Stimulated activated CD4-positive, alpha-beta T cell treated with anti-CD3 and anti-CD28 coated beads, Interleukin-4, amount 100 ng/mL, for 1 hour (primary cell): ENCODE measurements at places on chromosomes 3 and 15.

DNA sequence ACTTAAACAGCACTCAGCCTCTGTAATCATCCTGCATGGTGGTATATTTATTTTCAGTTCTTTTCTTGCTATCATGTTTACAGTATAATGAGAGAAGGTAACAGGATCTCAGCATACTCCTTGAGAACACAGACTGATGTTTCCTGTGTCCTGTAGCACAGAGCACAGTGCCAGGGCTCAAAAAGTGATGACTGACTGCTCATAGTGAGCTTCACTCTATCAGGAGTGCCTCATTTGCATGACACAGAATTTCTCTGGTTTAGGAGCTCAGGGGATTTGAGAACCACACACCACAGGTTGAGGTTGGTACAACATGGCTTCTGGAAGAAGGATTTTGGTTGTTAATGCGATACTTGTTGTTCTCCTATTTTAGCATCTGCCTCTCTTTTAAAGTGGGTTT lies 68.5 kb upstream of the SLC2A2 start:
- no peak for DNase-seq

GRCh38 chr3:143090486-143090885 lies 29.1 kb upstream of the CHST2 start:
- no peak for DNase-seq

DNA sequence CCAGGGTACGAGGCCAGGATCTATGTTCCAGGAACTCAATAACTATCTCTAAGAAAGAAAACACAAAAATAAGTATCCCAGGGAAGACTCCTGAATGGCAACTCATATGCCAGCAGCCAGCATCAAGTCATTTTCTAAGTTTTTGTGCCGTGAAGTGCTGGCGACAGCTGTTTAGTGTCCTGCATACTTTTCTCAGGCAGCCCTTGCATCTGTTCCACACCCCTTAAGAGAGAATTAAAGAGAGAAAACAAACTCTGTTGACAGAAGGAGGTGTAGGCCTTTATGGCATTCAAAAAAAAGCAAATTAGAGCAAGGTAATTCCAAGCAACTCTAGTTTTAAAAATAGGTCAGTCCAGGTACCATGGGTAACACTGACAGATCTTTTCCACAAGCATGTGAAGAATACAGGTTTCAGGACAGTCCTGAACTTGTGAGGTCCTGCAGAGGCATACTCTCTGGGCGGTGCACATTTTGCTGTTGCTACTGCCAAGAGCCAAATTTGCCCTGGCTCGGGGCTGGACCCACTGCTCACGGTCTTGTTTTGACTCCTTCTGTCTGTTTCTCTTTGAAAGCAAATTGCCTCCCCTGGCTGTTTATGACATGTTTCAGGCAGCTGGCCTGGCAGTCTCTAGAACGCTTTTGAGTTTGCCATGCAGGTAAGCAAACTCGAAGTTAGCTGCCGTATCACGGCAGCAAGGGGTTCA lies 252.1 kb upstream of the ADAMTS9 start:
- DNase-seq, result no peak

- no peak for DNase-seq
Measured at GRCh38 chr3:127450331-127450730, 140.2 kb downstream of the TPRA1 start.

DNA sequence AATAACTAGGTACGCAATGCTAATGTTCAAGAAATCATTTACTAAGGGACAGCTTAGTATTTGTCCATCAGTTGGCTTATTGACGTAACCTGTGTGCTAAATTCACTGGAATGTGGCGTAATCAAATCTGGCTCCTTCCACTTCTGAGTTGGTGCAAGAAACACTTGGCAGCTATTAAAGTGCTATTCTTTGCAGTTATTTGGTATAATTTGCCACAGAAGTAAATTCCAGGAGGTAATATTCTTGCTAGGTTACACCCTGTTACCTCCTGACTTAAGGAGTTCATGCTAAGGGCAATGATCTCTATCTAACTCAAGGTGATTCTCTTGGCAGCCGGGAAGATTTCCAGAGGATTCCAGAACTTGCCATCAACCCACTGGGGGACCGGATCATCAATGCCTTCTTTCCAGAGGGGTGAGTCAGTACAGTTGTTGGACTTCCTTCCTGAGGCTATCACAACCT lies 25.5 kb downstream of the CHP1 start:
- DNase-seq, result no peak

DNA sequence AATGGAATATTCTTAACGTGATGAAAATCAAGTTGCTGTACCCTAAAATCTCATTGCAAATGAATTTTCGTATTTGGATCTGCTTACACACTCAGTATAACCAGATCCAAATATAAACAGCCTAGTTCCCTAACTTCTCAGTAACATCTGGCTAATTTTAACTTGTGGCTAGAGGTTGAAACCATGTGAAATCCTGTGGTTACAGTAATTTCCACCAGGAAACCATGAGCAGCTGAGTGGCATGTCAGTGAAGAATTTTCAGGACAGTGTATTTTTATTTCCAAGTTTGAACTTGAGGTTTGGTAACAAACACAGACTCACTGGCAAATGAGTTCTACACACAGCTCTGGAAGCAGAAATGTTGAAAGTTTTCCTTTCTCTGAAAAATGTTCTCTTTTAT lies 754.1 kb downstream of the NR2F2 start:
- DNase-seq, result no peak

DNA sequence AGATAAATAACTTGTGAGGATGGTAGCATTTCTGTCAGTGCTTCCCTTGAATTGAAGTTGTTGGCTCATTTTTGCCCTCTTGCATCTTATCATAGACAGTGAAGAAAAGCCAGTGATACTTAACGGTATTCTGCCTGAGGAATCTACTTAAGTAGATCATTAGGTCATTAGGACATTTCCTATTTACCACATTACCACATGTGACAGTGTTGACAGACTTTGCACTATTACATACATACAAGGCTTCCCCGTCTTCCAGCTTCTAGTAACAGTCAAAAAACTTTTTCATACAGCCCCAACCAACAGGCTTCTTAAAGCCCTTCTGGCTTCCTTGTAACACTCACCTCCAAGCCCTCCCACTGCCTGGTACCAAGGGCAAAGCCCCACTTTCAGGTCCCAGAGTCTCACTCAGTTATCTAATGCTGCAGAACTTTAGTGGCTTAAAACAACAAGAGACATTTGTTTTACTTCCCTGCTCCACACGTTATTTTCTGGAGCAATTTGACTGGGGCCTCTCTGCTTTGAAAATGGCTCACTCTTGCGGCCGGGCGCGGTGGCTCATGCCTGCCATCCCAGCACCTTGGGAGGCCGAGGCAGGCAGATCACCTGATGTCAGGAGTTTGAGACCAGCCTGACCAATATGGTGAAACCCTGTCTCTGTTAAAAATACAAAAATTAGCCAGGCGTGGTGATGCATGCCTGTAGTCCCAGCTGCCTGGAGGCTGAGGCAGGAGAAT lies 40.0 kb downstream of the ASB7 start:
- no peak for DNase-seq

DNA sequence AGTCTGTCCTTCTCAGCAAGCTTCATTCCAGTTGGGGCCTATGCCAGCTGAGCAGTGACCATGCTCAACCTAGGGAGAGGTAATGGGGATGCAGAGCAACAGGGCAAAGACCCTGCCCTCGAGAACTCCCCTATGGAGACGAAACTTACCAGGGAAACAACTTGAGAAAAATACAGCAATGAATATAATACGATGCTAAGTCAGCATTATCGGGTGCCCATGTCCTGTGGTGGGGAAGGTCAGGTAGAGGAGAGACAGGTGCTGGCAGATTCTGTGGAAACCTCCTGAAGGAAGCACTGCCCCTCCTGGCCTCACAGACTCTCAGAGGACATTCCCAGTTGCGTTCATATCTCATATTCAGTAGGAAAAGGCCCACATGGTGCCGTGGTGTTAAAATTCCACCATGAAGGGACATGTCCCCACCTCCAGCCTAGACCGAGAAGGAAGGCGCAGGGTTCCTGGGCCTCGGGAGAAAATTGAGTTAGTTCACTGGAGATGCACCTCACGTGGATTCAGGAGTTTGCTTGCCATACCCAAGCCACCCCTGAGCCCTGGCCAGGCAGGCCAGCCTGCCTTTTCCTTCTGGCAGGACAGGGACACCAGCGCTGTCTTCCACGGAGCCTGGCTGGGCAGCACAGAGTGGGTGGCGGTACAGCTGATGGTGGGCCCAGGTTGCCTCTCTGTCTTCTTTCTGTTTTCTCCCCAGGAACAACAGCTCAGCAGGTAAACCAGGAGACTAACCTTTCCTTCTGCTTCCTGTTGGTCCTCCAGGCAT lies 62.4 kb downstream of the BOC start:
- no peak for DNase-seq

- no peak for DNase-seq
Measured at GRCh38 chr15:56699743-56700142, 33.6 kb downstream of the ZNF280D start.

GRCh38 chr15:66290518-66290917 lies 2.9 kb upstream of the DIS3L start:
- DNase-seq, result no peak

GRCh38 chr15:51580385-51580784 lies 42.2 kb downstream of the DMXL2 start:
- DNase-seq, result no peak

DNA sequence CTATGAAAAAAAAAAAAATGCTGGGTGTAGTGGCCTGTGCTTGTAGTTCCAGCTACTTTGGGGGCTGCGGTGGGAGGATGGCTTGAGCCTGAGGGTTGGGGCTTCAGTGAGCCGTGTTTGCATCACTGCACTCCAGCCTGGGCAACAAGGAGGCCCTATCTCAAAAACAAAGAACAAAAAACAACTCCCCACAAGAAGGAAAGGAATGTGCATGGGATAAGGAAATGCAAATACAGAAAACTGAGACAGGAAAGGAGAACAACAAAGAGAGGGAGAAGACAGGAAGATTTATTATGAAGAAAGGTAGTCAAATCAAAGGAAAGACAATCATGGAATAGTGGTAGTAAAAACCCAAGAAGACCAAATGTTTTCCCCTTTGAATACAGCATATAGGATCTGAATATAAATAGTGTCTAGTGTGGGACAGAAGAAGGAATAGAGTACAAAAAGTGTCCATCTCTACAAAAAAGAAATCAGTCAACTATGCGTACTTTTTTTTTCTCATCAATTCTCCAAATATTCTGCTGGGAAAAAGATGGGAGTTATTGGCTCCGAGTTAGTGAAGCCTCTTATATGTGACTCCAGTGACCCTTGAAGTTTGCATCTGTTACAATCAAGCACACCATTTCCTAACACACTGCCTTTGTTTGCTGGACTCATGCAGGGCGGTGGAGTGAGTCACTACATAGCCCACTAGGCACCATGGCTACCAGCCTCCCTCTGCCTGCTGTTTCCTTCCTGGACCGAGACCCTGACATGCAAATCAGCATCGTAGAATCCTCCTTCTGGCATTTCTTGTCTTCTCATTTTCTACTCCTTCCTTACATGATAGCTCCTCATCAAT lies 101.2 kb upstream of the PTX3 start:
- DNase-seq, result no peak

DNA sequence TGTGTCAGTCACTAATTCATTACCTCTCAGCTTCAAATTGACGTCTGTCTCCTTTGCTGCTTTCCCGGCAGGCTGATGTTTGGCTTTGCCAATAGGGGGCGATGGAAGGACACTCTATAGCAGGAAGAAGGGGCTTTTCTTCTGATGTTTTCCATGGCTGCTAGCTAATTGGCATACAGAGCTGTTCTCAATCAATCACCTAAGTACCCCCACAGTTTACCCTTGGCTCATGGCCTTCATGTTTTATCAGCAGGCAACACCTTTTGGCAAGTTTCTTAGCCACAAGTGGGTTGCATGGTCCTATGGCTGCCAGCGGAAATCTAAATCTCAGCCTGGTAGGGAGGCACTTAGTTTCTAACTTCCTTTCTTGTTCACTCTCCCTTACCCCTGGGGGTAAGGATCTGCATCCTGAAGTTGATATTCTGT lies 45.0 kb downstream of the ESYT3 start:
- DNase-seq, result no peak

DNA sequence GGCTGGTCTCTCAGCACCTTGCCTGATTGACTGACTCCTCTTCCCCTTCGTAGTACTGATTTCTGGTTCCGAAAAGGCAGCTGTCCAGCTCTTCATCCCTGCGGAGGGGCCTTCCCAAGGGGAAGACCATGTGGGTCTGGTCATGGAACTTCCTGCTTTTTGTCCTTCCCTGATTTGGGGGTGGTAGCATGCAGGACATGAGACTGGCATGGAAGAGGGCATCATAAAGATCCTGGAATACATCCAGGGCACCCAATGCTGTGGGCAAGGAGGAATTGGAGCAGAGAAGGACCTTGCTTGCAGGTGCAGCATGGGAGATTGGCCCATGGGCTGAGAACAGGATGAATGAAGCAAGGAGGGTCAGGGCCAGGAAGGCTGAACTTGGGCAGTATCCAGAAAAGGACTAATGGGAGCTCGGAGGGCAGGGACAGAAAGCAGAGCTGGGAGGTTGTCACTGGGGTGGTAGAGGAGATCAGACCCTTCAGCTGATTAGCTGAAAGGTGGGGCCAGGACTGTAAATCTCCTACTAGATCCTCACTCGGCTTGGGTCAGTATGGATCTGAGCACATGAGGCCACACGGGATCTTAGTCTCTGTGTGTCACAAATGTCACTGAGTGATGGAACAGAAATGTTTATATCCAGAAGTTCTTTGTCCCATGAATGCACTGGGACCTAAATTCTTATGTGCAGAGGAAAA lies 59.5 kb downstream of the AMOTL2 start:
- DNase-seq, result no peak

DNA sequence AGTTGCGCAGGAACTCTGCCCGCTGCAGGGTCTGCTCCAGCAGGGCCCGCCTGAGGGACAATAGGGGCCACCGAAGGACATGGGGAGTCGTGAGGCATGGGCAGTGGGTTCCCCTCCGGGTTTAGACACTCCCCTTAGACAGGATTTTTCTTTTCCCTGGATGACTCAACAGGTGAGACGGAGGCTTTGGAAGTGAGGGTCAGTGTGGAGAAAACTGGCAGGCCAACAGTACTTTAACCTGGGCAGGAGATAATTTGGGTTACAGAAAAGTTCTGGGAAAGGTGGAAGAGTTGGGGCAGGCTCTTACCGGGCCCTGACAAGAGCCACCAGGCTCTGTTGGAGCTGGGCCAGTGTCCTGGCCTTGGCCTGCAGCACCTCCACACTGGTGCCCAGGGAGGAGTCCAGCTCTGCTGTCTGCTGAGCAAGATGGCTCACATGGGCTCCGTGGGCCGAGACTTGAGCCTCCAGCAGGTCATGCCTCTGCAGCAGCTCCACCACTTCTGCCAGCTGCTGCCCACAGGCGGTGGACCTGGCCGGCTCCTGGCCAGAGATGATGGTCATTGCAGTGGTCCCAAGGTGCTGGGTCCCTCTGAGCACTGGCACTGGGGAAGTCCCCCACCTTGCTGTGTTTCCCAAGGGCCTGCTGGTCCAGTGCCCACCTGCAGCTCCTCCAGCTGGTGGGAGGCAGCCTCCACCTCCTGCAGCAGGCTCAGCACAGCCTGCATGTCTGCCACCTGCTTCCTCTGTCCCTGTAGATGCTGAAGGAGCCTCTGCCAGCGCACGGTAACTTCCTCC lies 11.0 kb downstream of the SPTBN5 start:
- DNase-seq, result no peak

DNA sequence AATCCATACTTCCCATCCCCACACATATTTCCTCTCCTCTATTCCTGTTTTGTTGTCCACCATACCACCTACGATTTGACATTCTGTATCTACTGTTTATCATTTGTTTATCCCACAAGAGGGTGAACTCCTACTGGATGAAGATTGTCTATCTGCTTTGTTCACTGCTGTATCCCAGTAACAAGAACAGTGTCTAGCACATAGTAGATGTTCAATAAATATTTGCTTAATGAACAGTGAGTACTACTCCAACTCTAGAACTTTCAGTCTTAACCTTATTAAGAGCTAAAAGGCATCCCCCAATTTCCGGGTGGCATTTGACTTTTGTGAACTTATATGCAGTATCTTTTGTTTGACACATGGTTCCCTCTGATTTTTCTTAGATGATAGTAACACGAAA lies 1.3 kb downstream of the PYGO1 start:
- DNase-seq, result no peak
